Colonic mucosa (tissue), 4 donors: ENCODE measurements at places on chromosomes 1 and 21. TPM values are rescaled to one million over a fixed set of nuclear protein-coding genes. Genes with fewer than 3 reads are reported as not detected.

The APCS gene
- total RNA-seq: 0.84 TPM

The CTTNBP2NL gene
- total RNA-seq: 47.1 TPM

The SLC2A5 gene
- 4.9 TPM for total RNA-seq

The GPR157 gene
- 15.9 TPM for total RNA-seq

The HES3 gene
- not detected for total RNA-seq

GRCh38 chr1:24981631-24982005, 51.5 kb upstream of the RUNX3 start:
- no peaks in the 10 kb centered on the region for H3K4me1 ChIP-seq
- no peaks in the 10 kb centered on the region for H3K27me3 ChIP-seq
- H3K4me3 ChIP-seq: no peak overlapping the region
- DNase-seq: no peak
- no peak overlapping the region for H3K27ac ChIP-seq
- no peaks in the 10 kb centered on the region for H3K36me3 ChIP-seq

The KIF14 gene
- 8.2 TPM for total RNA-seq
